ENCODE measurements at places on chromosomes 6 and 20.
A peak's percentile ranks its signal among the peaks of the same experiment; 100 is the strongest.

GRCh38 chr20:16314320-16314719 lies 258.9 kb downstream of the KIF16B start:
- DNase-seq, result no peak

GRCh38 chr6:26246058-26246457 lies 118.9 kb upstream of the BTN3A2 start:
- no peak for DNase-seq

DNA sequence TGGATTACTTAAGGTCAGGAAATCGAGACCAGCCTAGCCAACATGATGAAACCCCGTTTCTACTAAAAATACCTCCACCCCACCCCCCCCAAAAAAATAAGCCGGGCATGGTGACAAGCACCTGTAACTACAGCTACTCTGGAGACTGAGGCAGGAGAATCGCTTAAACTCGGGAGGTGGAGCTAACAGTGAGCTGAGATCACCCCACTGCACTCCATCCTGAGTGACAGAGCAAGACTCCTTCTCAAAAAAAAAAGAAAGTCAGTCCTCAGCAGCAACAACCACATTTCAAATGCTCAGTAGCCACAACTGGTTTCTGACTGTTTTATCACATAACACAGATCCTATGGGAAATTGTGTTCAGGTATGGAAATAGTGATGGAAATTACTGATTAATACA lies 135.3 kb downstream of the HFE start:
- no peak for DNase-seq

GRCh38 chr6:89243331-89243629 lies 26.1 kb upstream of the GABRR1 start:
- peak; percentile 42 for DNase-seq

DNA sequence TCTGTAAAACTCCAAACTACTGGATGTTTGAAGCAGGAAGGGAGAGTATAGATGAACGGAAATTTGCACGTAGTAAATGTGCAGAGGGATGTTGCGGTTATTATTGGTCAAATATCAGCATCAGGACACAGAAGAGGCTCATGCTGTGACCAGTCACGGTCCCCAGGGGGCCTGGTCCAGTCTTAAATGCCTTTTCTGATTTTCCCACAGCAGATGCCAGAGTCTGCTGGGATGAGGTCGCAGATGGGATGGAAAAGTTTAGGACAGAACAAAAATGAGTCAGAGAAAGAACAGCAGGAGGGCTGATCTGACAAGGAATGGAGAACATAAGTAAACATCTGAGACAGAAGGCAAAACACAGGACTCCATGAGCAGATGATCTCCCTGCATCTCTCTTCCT lies 11.7 kb upstream of the SIRPG start:
- no peak for DNase-seq

- no peak for DNase-seq
Measured at GRCh38 chr20:48618631-48619030, 209.2 kb downstream of the PREX1 start.

- no peak for DNase-seq
Measured at GRCh38 chr6:104531646-104532045, 328.1 kb downstream of the HACE1 start.

DNA sequence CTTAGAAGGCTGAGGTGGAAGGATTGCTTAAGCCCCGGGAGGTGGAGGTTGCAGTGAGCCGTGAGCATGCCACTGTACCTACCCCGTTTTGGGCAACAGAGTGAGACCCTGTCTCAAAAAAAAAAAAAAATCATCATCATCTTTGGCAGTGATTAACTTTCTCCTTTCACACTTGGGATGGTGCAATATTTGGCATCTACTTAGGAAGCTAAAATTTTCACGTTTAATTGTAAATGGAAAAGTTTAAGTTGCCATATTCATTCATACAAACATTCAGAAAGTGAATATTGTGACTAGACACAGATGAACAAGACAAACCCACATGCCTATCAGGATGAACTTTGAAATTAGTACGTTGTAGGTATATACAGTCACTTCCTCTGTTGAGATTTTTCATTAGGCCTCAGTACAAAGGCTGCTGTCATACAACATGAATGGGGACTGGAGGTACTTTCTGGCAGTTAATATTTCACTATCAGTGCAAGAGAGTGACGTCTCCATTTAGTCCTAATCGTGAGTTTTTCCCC lies 10.3 kb downstream of the TOP1 start:
- DNase-seq, result no peak

GRCh38 chr6:97909380-97909779 lies 626.4 kb upstream of the MMS22L start:
- DNase-seq, result no peak

- DNase-seq, result no peak
Measured at GRCh38 chr20:33443006-33443511, 504 bp downstream of the SNTA1 start.

DNA sequence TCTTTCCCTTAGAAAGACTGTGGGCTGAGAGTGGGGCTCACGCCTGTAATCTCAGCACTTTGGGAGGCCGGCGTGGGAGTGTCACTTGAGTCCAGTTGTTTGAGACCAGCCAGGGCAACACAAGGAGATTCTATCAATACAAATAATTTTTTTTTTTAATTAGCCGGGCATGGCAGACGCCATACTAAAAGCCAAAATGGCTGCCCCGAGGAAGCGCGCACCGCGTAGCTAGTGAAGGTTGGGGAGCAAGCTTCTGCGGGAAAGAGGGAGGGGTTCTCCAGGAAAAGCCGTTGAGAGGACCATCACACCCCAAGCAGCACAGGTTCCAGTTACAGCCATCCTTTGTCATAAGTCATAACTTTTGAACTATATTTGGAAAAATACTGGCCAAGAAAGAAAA lies 21.3 kb upstream of the PNRC1 start:
- no peak for DNase-seq

DNA sequence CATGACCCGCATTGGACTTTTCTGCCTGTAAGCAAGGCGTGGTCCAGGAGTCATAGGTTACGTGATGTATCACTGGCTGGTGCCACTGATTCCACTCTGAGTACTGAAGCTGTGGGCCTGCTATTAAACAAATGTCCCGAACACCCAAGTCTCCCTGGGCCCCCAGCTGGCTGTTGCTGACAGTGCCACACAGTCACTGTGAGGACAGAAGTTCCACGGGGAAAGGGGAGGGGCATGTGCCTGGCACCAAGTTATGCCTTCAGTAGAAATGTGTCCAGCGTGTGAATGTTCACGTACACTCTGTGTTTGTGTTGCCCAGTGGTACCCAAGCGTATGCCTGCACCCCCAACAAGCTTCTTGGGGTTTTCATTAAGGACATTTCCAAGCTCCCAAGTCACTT lies 171.4 kb upstream of the QKI start:
- DNase-seq, result no peak

GRCh38 chr6:63785006-63785405 lies 149.4 kb downstream of the PHF3 start:
- DNase-seq, result no peak

GRCh38 chr6:165060720-165061119 lies 248.7 kb downstream of the C6orf118 start:
- DNase-seq, result no peak

DNA sequence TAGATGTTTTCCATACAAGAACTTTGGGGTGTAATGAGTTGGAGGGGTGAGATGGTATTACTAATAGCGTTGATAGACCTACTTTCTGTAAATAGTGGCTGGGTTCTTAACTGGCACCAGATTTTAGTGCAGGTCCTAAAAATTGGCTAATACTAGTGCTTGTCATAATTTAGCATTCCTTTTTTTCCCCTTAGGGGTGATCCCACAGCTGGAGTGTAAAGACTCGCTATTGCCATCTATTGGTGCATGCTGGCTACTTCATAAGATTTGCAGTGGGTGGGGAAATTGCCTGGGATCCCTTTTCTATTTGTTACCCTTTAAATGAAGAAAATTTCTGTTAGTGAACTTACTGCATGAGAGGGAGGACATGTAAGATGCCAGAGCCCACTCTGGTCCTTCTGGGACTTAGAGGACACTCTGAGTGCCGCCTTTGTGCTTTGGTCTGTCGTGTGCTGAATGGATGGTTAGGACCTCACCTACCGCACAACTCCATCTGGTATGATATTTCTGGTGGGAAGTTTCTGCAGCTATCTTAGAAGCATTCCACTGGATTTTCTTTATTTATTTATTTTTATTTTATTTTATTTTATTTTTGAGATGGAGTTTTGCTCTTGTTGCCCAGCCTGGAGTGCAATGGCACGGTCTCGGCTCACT lies 195.5 kb downstream of the JARID2 start:
- no peak for DNase-seq

- DNase-seq, result no peak
Measured at GRCh38 chr6:99822741-99823512, 171.1 kb downstream of the MCHR2 start.

DNA sequence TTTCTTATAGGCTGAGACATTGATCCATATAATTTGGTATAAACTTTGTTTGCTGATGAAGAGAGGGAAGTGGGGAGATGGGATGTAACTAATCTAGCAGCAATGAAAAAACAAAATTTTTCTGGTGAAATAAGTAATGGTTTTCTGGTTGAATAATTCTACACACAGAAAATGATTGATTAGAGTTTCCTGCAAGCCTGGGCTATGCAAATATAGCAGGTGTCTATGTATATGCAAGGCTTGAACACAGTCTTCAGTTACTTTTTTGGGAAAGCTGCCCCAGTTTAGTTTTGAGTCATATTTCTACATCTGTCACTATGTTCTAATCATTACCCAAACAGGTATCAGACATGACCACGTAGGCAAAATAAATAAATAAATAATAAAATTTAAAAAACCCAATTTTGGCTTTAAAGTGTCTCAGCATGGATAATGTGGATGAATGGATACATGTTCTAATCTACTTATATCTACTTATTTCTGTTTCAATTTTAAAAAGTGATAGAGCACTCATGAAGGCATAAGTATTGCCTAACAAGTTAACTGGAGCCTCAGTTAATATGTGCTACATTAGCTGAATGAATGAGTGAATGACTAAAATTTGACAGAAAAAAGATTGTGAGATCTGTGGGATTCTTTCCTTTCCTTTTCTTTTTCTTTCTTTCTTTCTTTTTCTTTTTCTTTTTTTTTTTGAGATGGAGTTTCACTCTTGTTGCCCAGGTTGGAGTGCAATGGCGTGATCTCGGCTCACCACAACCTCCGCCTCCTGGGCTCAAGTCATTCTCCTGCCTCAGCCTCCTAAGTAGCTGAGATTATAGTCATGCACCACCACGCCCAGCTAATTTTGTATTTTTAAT lies 37.2 kb upstream of the TFB1M start:
- no peak for DNase-seq

DNA sequence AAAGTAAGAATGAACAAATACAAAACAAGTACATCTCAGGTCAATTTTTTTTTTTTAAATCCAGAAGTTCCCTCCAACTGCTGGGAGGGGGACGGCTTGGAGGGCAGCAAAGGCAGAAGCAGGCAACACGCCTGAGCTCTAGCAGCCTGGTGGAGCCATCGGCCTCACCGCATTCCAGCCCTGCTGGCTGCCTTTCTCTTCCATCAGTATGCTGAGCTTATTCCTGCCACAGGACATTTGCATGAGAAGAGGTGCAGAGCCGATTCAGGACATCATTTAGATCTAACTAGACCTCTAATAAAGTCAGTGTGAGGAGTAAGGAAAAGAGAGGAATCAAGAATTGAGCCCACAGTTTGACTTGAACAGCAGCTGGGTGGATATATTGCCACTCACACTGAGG lies 318.8 kb downstream of the ZFAND3 start:
- no peak for DNase-seq
